NCI-H82 (cell line): ENCODE measurements at places on chromosomes 5 and 9.

DNA sequence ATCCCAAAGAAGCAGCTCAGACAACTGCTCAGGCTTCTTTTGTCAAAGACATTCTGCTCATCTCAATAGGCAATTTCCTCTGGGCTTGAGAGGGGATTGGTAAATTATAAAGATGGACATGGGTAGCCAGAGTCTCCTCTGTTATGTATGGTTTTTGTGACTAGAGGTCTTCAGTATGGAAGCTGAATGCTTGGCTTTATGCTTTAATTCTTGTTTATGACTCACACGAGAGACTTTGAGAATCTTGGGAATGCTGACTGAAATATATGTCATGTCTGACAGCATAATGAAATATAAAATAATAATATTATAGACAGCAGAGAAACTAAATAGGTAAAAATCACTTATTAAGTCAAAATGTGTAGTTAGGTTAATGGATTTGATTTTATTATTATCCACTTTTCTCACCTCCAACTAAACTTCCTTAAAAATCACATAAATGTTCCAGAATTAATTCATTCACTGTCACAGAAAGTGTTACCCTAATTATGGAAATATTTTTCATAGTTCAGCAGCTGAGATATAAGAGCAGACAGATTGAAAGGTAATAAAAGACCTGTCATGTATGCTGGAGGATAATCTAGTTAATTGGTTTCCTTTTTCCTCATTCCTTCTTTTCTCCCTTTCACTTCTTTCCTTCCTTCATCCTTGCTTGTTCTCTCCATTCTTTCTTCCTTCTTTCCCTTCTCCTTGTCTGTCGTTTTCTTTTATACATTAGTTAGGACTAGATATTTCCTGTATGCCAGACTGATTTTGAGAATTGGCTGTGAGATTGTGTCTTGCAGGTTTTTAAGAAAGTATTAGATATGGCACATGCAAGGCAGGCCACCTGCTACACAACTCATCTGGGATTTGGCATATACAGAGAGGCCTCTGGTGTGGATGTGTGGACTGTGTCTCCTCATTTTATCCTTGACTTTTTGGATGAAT is 1866.1 kb upstream of the NUDT12 start:
- DNase-seq = no peak

GRCh38 chr9:6873857-6874256 is 116.1 kb downstream of the KDM4C start:
- no peak for DNase-seq

GRCh38 chr9:19294219-19294618 is 63.7 kb downstream of the DENND4C start:
- DNase-seq = no peak

DNA sequence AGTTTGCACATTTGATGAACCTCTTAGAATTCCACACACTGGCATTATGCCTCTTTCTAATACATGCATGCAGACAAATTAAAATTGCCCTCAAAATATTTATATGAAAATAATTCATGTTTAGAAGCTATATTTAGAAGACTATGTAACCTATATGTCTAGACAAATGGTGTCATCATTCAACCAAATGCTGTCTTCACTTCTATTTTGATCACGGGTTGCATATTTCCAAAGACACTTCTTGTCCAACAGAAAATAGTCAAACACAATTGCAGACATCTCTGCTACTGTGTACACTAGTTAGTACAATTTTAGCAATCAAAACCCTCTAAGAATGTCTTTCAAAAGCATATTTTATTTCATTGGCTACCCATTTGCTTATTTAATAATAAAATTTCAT is 114.0 kb downstream of the FBXO38 start:
- no peak for DNase-seq

DNA sequence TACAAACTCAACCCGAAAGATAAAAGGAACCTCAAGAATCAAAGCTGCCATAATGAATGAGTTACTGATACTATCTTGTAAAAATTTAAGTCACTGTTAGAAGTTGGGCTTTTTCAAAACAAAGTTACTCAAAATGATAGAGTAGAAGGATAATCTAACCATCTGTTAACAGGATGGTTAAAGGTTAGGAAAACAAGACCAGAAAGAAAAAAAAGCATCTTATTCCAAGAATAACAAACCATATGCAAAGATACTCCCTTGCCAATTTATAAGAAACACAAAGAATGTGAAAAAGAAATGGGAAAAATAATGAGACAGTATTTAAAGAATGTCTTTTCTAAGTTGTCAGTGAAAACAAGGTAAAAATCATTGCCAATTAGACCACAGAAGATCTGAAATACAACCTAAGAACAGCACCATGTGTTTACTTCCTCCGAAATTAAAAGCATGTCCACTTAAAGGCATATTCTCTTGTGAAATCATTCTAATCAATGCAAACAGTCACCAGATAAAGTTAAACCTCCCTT is 51.2 kb downstream of the STRBP start:
- DNase-seq = no peak
